Colonic mucosa (tissue), 4 donors: ENCODE measurements at places on chromosomes 2 and 18. TPM values are rescaled to one million over a fixed set of nuclear protein-coding genes. Genes with fewer than 3 reads are reported as not detected.

- no peak for DNase-seq
Observed at GRCh38 chr2:53500181-53500580, 267.4 kb upstream of the CHAC2 start.

DNA sequence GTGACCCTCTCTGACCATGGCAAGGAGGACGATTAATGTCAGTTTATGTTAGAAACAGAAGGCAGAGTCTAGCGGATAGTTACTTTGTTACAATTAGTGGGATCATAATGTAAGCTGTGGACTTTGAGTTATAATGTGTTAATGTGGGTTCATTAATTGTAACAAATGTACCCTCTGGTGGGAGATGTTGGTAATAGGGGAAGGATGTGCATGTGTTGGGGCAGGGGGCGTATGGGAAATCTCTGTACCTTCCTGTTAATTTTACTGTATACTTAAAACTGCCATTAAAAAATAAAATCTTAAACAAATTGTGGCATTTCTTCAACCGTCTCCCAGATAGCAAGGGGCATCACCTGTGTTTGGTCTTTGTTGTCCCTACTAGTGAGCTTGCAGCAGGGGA lies 4.8 kb downstream of the UBE2F start:
- no peak for DNase-seq

- no peak for DNase-seq
Observed at GRCh38 chr2:190318514-190318913, 1.1 kb downstream of the HIBCH start.

DNA sequence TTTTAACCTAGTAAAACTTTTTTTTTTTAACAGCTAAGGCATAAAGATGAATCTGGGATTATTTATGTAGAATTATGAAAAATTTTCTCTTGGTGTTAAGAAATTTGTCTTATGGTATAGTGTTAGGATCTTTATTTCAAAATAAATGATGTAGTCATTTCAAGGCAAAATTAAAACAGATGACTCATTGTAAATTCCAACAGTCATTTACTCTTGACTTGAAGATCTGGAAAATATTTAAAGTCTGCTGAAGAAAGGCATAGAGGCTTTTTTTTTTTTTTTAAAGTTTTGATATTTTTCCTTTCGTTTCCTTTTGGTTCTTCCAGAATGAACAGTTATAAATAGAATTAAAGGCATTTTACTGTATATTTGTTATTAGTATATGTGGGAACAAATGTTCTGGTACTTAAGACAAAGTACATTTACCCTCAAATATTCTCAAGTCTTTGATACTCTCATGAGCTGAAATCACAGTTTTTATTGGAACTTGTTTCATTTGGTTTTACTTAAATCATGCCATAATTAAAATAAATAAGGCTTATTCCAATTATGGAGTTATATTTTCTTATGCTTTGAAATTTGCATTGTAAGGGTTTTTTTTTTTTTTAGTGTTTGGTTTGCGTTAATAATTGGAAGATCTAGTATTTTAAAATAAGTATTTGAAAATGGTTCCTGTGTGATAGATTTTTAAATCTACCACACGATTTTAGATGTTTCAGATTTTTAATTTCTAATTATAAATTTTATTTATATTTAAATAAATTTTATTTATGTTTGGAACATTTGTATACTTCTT lies 29.9 kb downstream of the GLS start:
- no peak for DNase-seq

DNA sequence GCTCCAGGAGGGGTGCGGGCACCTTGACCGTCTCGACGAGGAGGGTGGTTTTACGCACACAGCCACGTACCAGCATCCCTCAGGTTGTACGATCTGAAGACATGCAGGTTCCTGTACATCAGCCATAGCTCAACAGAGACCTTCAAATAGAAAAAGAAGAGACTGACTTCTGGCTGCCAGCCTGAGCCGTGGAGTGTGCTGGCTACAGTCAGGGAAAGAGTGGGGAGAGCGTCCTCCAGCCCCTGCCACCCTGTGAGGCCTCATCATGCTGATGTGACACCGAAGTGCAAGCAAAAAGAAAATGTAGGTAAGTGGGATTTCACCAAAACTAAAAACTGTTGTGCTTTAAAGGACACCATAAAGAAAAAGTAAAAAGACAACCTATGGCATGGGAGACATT lies 47.0 kb downstream of the ADI1 start:
- DNase-seq, result no peak

GRCh38 chr2:95121093-95121406 lies 558 bp downstream of the MRPS5 start:
- DNase-seq, result no peak

DNA sequence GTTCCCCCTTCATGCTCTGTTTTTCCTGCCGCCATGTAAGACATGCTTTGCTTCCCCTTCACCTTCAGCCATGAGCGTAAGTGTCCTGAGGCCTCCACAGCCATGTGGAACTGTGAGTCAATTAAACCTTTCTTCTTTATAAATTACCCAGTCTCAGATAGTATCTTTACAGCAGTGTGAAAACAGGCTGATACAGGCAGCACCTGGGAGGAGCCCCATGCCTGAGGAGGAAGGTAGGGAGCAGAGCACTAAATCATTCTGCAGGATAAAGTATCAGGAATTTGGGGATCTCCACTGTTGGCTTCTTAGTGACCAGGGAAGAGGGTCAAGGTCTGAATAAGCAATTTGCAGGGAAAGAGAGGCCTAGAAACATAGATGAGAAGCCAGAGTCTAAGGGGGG lies 78.0 kb downstream of the KCNF1 start:
- no peak for DNase-seq

GRCh38 chr2:45205985-45206384 lies 196.7 kb upstream of the SIX2 start:
- DNase-seq, result no peak

DNA sequence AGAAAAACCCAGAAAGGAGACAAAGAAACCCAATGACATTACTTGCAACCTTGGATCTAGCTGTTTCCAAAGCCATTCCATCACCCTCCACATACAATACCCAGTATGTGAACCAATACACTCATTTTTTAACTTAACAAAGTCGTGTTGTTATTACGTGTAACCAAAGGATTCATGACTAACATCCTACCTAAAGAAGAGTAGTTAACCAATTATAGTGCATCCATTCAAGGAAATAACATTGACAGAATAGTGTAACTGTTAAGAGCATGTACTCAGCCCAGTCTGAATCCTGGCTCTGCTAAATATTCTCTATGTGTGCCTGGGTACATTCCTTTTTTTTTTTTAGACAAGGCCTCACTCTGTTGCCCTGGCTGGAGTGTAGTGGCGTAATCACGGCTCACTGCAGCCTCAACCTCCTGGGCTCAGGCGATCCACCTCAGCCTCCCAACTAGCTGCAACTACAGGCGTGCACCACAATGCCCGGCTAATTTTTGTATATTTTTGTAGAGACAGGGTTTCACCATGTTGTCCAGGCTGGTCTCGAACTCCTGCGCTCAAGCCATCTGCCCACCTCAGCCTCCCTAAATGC lies 9.9 kb downstream of the TLK1 start:
- DNase-seq, result no peak

The HMSD gene
- total RNA-seq, result 0.11 TPM

The DHRS9 gene
- 102 TPM for total RNA-seq

The SLC40A1 gene
- 183 TPM for total RNA-seq
